ENCODE measurements at places on chromosomes 3 and 15.
A peak's percentile ranks its signal among the peaks of the same experiment; 100 is the strongest.

GRCh38 chr3:175585898-175586297 lies 726.8 kb downstream of the NAALADL2 start:
- DNase-seq, result no peak

DNA sequence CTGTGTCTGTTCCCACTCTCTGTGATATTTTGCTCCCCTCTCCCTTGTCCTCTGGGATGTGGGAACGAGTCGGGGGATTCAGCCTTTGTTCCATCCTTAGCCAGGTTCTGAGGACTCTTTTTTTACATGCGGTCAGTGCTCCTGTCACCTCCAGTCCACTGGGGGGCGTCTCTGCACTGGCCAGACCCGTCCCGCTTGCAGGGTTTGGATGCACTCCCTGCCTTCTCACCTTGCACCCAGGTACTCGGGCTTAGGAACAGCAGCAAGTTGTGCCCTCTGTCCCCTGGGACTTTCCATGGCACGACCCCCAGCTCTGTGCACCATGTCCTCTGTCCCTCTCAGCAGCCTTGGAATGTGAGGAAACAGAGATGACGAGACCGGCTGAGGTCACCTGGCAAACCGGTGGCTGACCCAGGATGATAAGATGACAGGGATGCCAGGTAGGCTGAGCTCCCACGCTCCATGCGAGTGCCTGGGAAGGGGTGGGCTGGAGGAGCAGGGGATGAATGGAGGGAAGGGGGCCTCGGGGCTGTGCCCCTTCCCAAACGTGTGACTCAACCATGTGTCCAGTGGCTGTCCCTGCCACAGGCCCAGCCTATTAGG lies 27.3 kb upstream of the FGD5 start:
- peak; percentile 82 for DNase-seq

DNA sequence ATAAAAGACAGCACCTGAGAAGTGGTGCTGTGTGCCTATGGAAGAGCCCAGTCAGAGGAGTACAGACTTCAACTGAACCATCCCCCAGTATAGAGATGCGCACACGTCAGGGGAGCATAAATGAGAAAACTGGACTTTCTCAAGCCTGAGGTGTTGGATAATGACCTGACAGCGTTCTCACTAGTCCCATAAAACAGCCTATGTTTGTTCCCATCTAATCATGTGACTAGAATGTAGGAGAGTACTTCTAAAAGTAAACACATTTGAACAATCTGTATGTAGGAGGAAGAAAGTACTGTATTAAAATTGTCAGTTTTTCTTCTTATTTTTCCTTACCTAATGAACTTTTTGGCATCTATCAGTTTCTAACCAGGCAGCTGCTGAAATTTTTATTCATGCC lies 498.9 kb downstream of the CNTN4 start:
- no peak for DNase-seq

- DNase-seq, result peak; percentile 85
Observed at GRCh38 chr15:89197503-89197971, 23.8 kb downstream of the RLBP1 start.

DNA sequence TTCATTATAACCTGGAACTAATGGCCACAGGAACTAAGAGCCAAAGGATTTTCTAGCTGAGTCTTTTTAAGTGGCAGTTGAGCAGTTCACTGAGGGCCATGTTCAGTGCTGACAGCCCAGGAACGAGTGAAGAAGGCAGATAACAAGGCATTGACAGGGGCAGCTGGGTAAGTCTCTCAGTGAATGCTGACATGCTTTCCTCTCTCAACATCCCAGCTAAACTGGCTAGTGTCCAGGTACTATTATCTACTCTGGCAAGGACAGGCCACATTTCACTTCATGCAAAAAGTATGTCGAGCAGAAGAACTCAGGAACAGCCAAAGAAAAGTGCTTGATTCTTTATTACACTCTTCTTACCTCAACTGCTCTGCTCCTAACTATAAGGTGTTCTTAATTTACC lies 515.9 kb downstream of the NLGN1 start:
- no peak for DNase-seq

- peak; percentile 91 for DNase-seq
Observed at GRCh38 chr3:32843510-32844321, 25.9 kb downstream of the TRIM71 start.

- DNase-seq, result no peak
Observed at GRCh38 chr15:78088773-78089080, 3.6 kb upstream of the SH2D7 start.

- DNase-seq, result peak; percentile 30
Observed at GRCh38 chr3:13040361-13041074, 32.7 kb downstream of the IQSEC1 start.

GRCh38 chr15:93852761-93853160 lies 378.6 kb upstream of the MCTP2 start:
- DNase-seq, result no peak

DNA sequence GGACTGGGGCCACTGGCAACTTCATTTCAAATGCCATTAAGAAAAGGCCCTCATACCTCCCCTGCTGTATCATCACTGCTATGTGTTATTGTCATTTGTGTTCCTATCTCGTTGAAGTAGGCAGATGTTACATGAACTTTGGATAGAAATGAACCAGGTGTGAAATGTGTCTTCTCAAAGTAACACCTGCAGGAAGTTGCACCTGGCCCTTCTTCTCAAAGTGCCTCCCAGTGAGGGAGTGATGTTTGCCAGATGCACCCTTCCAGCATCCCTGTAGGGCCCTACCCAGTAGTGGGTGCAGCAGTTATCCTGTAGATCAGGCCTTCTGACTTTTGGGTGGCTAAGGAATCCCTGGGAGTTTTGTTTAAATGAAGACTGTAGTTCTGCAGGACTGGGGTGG lies 197.7 kb upstream of the CTNNB1 start:
- no peak for DNase-seq

GRCh38 chr3:31105438-31106077 lies 211.1 kb upstream of the GADL1 start:
- DNase-seq, result no peak

- DNase-seq, result no peak
Observed at GRCh38 chr3:157201648-157202278, 41.8 kb upstream of the CCNL1 start.

- DNase-seq, result no peak
Observed at GRCh38 chr3:25902586-25902985, 112.7 kb downstream of the OXSM start.

- DNase-seq, result no peak
Observed at GRCh38 chr3:168459226-168459784, 363.6 kb upstream of the GOLIM4 start.

DNA sequence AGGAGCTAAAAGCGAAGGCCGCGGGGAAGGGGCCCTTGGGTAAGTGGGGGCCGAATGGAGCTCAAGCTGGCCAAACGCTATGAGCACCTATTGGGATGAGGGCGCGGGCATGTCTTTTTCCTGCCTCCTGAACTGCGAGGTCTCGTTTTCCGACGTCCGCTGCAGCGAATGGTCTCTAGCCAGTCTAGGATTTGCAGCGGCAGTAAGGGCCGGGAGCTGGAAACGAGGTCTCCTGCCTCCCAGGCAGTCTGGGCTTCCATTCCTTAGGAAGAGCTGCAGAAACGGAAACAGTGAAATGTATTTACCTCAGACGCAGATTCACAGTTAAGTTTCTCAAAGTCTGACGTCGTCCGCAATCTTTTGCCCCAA lies 517 bp downstream of the TMA7 start:
- no peak for DNase-seq

- no peak for DNase-seq
Observed at GRCh38 chr3:16477056-16477455, 36.4 kb downstream of the RFTN1 start.

DNA sequence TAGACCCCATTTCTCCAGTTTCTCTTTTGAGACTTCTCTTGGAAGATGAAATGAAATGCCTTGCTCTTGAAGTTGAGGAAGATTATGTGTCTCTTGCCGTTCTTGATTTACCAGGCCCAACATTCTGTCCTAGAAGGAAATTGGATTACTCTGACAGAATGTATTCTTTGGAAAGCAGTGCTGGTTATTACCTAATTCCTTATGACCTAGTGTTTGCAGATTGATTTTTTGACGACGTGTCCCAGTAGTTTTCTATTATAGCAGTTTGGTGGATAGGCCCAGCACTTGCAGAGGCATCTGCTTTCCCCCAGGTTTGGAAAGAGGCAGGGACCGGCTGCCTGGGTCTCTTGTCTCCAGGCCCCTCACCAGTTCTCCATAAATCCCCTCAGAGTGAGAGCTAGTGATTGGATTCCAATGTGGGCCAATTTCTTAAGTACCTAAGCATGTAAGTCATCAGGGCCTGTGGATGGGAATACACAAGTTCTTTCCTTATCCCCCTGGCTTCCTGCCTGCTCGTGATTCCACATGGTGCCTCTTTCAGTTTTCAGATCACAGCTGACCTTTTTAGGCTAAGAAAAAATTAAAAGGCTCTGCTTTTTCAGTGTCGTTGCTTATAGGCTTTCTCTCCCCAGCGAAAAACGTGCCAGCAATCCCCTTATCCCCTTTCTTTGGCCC lies 50.2 kb downstream of the EPHB3 start:
- DNase-seq, result no peak

DNA sequence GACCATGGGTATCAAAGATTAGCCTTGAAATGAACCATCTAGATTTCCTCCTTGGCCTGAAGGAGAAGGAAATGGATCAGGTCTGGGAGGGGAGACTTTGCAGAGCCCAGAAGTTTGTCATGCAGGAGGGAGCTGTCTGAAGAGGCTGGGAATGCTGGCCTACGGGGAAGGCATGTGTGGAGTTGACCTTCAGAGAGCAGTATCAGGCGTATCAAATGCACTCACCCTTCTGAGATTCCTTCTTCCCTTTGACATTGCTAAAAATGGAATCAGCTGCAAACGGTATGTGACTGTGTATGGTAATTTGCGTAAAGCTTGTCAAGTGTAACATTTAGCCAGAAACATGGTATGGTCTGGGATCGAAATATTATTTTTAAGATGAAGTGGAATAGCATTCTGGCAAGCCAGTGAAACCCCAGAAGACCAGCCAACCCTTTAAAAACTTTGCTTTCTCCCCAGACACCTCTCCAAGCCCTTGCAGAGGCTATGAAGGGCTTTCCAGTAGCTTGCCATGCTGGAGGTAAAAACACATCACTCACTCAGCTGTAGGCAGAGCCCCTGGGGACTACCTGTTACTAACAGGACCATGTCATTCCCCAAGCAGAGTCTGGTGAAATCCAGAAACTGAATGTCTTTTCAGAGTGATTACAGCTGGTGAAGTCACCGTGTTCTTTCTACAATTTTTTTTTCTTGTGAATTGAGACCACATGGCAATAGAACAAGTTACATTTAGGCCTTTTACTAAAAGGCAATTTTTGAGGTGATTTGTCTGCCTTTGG lies 174.7 kb upstream of the SLC24A5 start:
- DNase-seq, result no peak

DNA sequence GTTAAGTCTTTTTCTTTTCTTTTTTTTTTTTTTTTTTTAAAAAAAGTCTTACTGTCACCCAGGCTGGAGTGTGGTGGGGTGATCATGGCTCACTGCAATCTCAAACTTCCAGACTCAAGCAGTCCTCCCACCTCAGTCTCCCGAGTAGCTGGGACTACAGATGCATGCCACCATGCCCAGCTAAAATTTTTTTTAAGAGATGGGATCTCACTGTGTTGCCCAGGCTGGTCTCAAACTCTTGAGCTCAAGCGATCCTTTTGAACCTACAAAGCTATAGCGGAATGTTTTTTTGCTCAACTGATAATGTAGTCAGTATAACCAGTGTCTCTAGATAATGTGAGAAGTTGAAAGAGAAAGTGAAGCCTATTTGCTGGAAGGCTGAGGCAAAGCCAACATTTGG lies 3.9 kb upstream of the IGF2BP2 start:
- DNase-seq, result no peak

DNA sequence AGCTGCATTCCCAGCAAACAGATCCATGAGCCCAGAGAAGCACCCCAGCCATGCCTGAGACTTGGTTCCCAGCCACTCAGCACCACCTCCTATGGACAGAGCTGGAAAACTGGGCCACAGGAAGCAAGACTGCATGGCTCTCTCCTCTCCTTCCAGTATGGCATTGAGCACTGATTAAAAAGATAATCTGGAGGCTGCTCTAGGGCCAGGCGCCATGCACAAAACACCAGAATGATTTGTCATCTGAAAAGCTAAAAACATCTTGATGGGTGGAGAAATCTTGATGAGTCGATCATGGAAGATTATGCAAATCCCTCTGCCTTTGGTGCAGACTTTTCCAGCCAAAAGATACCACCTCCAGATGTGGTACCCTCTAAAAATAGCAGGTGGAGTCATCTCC lies 62.7 kb upstream of the MRPS22 start:
- DNase-seq, result no peak

- DNase-seq, result no peak
Observed at GRCh38 chr3:99891610-99892285, 74.1 kb downstream of the CMSS1 start.

GRCh38 chr3:144544871-144545270 lies 573.2 kb downstream of the DIPK2A start:
- no peak for DNase-seq

DNA sequence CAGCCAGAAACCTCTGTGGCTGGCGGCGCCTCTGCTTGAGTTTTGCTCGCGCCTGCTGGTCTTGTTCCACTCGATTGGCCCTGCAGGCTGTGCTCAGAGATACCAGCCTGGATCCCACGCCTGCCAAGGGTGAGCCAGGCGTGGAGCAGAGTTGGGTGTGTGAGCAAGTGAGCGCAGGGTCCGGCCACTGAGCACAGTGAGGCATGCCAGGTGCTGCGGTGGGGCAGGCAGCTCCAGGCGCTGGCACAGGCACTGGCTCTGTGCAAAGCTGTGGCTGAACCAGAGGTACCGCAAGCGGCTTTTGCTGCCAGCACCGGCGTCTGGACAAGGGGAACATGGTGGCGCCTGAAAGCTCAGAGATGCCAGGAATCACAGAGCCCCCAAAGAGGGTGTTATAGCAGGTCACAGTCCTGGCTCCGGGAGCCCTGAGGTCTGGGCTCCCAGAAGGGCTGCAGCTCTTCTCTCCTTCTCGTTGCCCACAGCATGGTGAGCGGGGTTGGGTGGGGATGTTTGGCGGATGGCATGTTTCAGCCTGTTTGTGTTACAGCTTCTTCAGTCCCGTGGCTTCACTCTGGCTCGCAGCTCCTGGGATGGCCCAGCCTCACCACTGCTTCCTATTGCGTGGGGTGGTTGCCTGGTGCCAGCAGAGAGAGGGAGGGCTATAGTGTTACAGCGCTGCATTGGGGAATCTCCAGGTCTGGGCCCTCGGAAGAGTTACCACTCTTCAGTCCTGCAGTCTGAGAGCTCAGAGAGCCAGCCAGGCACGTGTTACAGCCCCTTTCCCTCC lies 73.9 kb downstream of the NR1D2 start:
- DNase-seq, result no peak

- DNase-seq, result no peak
Observed at GRCh38 chr3:125160606-125161371, 51.8 kb downstream of the SLC12A8 start.

DNA sequence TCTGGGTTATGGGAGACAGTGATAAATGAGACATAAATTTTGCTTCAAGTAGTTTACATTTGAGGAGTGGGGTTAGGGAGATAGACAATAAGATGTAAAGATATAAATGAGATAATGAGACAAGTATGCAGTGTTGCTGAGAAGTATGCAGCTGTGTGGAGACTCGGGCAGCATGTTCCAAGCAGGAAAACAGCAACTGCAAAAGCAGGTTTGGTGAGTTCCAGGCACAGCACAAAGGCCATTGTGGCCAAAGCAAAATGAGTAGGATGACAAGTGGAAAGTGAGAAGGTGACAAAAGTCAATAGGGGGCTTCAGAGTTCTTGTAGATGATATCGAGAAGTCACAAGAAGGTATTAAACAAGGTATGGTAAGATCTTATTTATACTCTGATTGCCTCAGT lies 259.1 kb upstream of the PEX5L start:
- DNase-seq, result peak; percentile 18

- no peak for DNase-seq
Observed at GRCh38 chr3:139225548-139225947, 118.3 kb upstream of the MRPS22 start.

GRCh38 chr3:34072297-34072696 lies 273.9 kb downstream of the PDCD6IP start:
- no peak for DNase-seq

- DNase-seq, result no peak
Observed at GRCh38 chr3:82002986-82003642, 241.7 kb upstream of the GBE1 start.
